Activated CD4-positive, alpha-beta T cell treated with anti-CD3 and anti-CD28 coated beads for 4 hours (primary cell): ENCODE measurements at places on chromosomes 3 and 15.
A peak's percentile ranks its signal among the peaks of the same experiment; 100 is the strongest.

- no peak for DNase-seq
Observed at GRCh38 chr3:195556390-195556789, 13.3 kb upstream of the PPP1R2 start.

DNA sequence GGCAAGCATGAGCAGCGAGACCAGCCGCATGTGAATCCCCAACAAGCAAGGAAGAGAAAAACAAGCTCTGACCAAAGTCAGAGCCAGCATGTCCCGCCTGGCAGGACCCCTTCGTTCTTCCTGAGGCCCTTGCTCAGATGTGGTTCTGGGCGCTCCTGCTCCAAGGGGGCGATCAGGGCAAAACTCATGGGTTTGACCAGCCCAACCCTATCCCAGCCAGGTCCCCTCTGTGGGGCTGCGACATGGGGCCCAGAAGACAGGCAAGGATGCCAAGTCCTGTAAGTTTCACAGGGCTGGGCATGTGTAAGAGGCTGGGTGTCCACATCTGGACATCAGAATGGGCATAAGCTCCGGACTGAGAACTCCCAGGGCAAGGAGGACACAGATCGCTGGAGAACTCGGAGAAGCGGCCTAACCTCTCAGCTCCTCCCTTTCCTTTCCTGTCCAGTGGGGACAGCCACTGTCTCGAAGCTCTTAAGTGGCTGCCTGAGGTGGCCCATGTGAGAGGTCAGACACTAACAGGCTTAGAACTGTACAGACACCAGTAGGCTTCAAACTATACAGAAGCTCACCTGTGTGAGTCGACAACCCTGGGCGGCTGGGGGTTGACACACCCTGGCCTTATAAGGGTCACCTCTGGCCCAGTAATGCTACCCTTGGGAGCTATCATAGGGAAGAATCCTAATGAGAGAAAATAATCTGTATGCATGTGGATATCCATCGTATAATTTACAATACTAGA, 48.9 kb downstream of the XXYLT1 start:
- DNase-seq = no peak

DNA sequence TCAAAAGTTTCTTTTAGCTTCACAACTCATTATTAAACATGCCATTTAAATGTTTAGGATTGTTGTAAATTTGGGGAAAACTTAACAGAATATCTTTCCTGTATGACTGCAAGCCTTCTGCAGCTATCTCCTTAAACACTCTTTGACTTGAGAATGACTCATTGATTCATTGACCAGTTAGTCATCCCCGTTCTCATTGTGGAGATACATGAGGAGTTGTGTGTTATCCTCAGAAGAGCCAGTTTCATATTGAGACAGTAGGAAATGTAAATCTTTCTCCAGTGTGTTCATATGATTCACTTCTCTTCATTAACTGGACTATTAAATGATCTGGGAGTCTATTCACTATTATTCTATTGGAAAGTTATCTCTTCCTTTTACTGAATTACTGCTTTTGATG, 83.0 kb downstream of the CRYGS start:
- no peak for DNase-seq

DNA sequence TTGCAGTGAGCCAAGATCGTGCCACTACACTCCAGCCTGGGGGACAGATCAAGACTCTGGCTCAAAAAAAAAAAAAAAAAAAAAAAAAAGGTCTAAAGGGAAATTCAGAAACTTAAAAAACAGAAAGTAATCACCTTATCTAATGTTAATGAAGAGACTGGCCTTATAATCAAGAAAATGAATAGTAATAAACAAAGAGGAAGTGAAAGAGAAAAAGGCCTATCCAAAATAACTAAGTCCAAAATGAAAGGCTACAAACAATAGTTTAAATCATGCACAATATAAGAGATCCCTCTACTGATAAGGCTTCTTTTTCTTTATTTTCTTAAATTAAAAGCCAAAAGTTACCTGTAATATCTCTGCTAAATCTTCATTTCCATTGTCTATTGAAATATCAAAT, 37.1 kb upstream of the HDC start:
- DNase-seq = no peak

- no peak for DNase-seq
Observed at GRCh38 chr3:122151480-122151879, 32.0 kb upstream of the CASR start.

GRCh38 chr15:92576597-92577200, 78.9 kb downstream of the FAM174B start:
- no peak for DNase-seq

DNA sequence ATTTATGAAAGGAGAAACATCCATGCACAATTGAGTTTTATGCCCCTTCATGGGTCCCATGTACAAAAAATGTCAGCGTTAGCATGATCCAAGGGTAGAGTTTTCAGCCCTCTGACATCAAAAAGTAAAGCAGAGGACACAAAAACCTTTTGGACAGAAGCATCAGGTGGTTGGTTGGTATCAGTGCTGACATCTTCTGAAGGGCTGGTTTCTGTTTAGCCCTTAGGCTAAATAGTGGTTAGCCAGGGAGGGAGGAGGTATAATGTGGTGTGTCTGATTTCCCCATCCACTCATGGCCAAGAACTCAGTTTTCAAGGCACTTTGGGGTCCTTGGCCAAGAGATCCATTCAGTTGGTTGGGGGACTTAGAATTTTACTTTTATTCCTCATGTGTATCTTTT, 16.5 kb downstream of the CCDC66 start:
- DNase-seq = no peak

GRCh38 chr3:14127516-14128161, 2.8 kb downstream of the TMEM43 start:
- no peak for DNase-seq

DNA sequence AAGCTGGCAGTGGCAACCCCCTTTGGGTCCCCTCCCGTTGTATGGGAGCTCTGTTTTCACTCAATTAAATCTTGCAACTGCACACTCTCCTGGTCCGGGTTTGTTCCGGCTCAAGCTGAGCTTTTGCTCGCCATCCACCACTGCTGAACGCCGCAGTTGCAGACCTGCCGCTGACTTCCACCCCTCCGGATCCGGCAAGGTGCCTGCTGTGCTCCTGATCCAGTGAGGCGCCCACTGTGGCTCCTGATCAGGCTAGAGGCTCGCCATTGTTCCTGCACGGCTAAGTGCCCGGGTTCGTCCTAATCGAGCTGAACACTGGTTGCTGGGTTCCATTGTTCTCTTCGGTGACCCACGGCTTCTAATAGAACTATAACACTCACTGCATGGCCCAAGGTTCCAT, 22.8 kb downstream of the CHST2 start:
- DNase-seq = no peak

GRCh38 chr3:177357352-177358090, 160.2 kb upstream of the TBL1XR1 start:
- no peak for DNase-seq

- DNase-seq = no peak
Observed at GRCh38 chr15:45201869-45202268, 14.1 kb upstream of the SHF start.

DNA sequence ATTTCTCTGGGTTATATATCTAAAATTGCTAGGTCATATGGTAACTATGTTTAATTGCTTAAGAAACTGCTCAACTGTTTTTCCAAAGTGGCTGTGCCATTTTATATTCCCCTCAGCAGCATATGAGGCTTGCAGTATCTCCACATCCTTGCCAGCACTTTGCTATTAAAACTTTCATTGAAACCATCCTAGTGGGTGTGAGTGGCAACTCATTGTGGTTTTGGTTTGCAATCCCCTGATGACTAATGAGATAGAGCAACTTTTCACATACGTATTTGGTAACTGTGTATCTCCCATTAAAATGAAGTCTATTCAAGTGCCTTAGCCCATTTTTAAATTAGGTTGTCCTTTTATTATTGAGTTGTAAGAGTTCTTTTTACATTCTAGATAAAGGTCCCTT, 17.3 kb downstream of the KPNA1 start:
- peak; percentile 19 for DNase-seq

GRCh38 chr3:132787616-132788300, 65.5 kb upstream of the NPHP3 start:
- no peak for DNase-seq

DNA sequence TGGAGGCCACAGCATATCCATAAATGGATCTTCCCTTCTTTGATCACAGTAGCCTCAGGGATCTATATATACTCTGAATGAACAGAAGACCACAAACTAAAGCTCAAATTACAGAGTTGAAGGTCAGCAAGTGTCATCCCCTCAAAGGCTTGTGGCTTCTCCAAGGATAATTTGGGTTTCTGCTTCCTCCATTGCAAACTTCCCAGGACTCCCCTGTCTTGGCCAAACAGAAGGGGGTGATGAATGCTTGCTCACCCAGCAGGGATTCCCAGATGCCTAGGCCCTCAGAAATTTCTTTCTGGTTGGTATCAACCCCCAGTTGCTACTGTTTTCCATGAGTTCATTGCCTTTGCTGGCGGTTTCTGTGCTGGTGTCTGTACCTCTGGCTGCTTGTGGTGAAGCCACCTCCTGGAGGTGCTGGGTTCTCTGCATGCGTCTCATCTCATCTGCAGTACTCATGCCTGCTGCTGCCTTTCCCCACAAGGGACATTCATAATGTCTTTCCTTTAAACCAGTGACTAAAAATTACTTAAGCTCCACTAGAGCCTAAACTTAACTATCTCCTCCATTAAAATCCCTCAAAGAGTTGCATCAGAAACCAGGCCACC, 17.7 kb downstream of the ENTPD3 start:
- DNase-seq = no peak

- DNase-seq = no peak
Observed at GRCh38 chr3:196975349-196975748, 6.7 kb upstream of the PIGZ start.

DNA sequence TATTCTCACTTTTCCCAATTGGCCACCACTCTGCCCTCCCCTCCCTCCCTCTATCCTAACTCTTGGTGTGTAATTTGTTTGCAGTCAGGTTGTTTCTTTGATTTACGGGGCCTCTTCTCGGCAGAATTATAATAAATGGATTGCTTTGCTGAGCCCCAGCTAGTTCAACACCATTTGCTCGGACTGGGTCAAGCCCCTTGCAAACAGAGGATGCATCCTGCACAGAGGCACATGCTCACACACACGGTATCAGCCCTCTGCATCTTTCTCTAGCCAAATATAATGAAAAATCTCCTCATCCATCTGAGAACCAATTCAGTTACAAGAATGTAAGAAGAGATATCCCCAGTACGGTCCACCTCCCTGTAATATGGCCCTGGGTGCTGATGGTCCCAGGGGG, 97.7 kb downstream of the EPHB1 start:
- DNase-seq = no peak

GRCh38 chr15:66780172-66780972, 78.3 kb downstream of the SMAD6 start:
- DNase-seq = no peak

- DNase-seq = no peak
Observed at GRCh38 chr15:101264011-101264410, 12.2 kb upstream of the CHSY1 start.
